Foreskin fibroblast (primary cell): ENCODE measurements at places on chromosomes 2 and 18.

- DNase-seq = no peak
Measured at GRCh38 chr2:205463466-205464025, 218.8 kb upstream of the NRP2 start.

DNA sequence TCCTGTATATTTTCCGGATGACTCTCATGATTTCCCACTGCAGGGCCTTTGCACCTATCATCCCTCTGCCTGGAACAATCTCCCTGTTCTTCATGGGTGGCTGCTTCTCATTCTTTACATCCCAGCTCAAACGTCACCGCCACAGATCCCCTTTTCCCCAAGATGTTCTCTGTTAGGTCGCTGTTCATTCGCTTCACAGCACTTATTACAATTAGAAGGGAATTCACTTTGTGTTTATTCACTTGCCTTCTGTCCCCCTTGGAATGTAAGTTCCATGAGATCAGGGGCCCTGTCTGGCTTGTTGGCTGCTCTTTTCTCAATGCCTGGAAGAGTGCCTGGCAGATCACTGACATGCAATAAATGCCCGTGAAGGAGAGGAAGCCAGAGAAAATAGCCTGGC, 106.7 kb downstream of the FOXI3 start:
- DNase-seq = no peak

DNA sequence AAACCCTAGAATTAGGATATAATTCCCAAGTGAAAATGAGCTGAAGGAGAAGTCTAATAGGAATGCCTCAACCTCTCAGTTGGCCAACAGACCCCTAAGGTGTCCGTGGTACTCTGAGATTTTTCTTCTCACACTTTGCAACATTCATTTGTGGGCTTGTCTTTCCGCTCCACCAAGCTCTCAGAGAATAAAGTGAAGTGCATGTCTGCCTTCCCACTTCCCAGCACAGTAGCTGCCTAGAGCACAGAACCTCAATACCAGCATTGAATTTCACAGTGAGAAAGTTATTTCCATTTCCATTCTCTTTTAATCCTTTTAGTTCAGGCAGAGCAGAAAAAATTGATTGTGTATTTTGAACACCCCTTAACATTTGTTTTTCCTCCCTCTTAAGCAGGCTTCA, 451.8 kb downstream of the TGIF1 start:
- no peak for DNase-seq

DNA sequence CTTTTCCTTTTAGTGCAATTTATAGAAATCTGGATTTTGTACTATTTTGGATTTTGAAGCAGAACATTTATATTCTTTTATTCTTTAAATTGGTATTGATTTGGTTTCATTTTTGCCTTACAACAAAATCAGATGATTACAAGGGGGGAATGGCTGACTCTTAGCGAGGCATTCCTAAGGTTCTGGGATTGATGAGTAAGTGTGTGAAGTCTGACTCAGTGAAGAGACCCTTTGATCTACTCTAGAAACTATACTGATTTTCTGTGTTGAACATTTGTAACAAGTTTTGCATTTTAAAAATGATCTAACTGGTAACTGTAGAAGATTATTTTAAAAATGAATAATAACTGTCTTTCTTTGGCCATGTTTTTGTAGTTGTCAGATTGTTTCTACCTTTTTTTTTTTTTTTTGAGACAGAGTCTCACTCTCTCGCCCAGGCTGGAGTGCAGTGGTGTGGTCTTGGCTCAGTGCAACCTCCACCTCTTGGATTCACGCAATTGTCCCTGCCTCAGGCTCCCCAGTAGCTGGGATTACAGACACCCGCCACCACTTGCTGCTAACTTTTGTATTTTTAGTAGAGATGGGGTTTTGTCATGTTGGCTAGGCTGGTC, 48.7 kb downstream of the TTC39C start:
- peak; percentile 63 for DNase-seq

GRCh38 chr2:187994464-187995331, 297.0 kb upstream of the GULP1 start:
- peak; percentile 87 for DNase-seq

DNA sequence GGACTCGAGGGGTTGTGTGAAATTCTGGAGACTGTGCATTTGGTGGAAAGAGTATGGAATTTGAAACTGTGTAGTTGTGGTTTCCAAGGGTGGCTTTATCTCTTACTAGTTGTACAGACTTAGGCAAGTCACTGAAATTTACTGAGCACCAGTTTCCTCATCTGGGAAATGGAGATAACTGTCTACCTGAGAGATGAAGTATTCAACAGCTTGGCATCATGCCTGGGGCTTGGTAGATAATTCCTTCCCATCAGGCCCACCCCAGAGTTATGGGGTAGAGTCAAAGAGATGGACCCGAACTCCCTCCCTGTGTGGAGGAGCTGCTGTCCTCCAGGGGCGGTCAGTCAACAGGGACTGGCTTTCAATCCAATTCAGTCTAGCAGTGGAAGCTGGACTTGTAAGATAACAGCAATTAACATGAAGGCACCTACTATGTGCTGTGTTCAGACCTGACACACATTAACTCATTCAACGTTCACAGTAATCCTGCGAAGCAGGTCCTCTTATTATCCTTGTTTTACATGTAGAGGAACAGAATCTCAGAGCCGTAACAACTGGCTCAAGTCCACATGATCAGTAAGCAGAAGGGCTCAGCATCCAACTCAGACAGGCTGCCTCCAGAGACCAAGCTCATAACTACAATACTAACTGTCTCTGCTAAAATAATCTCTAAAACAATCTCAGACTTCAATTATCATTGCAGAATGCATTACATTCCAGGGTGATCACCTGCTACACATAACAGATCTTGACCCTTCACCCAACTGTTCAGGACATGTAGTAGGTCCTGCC, 432.1 kb downstream of the LPIN1 start:
- DNase-seq = no peak
